Activated CD8-positive, alpha-beta memory T cell treated with anti-CD3 and anti-CD28 coated beads, Interleukin-2, amount 10 ng/mL, durations not matched to agents 7 days and 5 days (primary cell): ENCODE measurements at places on chromosomes 12 and 14.

DNA sequence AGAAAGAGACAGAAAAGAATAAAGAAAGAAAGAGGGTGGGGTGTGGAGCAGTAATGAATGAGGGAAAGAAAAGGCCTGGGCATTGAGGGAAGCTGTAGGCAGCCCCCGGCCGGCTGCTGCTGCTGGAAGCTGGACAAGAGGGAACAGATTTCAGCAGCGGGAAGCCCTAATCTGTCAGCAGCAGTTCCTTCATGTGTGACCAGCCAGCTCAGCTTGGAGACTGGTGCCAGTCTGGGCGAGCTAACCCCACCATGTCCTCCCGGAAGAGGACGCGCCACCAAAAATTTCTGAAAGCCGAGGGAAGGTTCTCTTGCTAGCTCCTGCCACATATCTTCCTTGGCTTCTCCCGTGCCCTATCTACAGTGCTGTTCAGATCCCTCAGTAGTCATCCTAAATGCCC, 236.8 kb downstream of the GRIN2B start:
- H3K4me1 ChIP-seq = no peaks in the 10 kb centered on the region
- H3K27ac ChIP-seq = no peak overlapping the region
- no peak for DNase-seq

DNA sequence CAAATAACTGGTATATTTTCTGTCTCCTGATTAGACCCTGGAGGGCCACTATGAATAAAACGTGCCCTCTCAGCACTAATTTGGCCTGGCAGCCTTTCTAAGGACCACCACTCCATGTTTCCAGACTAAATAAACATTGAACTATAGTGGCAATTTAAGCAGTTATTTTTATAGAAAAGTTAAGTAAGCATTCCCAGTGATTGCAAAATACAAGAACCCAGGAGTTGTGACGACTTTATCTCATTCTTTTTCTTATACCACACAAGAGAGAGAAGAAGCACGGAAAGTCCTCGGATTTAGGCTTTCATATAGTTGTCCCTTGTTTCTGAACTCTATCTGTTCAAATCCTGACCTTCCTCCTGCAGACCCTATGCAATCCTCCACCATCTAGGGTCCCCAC, 23.1 kb upstream of the STRAP start:
- peaks cover 5% of the 10 kb centered on the region for H3K4me1 ChIP-seq
- H3K36me3 ChIP-seq = no peaks in the 10 kb centered on the region
- H3K27me3 ChIP-seq = peaks cover 48% of the 10 kb centered on the region
- no peak for DNase-seq
- H3K27ac ChIP-seq = no peak overlapping the region
- no peak overlapping the region for H3K4me3 ChIP-seq

- no peaks in the 10 kb centered on the region for H3K4me1 ChIP-seq
- no peak overlapping the region for H3K27ac ChIP-seq
- no peak for DNase-seq
- no peaks in the 10 kb centered on the region for H3K36me3 ChIP-seq
- no peak overlapping the region for H3K4me3 ChIP-seq
These were observed 44.6 kb downstream of the HMGA2 start for GRCh38 chr12:65868878-65869277.

- H3K4me1 ChIP-seq = peaks cover 64% of the 10 kb centered on the region
- no peak overlapping the region for H3K27ac ChIP-seq
- no peak for DNase-seq
- no peak overlapping the region for H3K4me3 ChIP-seq
- no peaks in the 10 kb centered on the region for H3K27me3 ChIP-seq
These were observed 192.8 kb upstream of the AMIGO2 start for GRCh38 chr12:47272412-47273190.

GRCh38 chr12:6925239-6925539, 2.6 kb upstream of the ATN1 start:
- H3K27ac ChIP-seq = no peak overlapping the region
- H3K4me3 ChIP-seq = no peak overlapping the region
- peaks cover 54% of the 10 kb centered on the region for H3K4me1 ChIP-seq
- no peaks in the 10 kb centered on the region for H3K27me3 ChIP-seq

DNA sequence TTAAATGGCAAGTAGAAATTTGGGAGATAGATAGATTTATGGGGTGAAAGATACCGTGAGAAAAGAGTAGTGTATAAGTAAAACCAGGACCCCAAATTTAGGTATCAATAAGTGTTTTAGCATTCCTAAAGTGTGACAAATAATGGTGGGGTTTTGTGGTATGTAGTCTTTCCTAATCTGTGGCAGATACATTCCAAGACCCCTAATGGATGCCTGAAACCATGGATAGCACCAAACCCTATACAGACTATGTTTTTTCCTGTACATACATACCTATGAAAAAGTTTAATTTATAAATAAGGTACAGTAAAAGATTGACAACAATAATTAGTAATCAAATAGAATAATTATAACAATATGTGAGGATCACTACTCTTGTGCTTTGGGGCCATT, 14.4 kb upstream of the TCP11L2 start:
- no peak for DNase-seq
- H3K27ac ChIP-seq = no peak overlapping the region
- H3K4me3 ChIP-seq = no peak overlapping the region
- H3K36me3 ChIP-seq = no peaks in the 10 kb centered on the region
- H3K4me1 ChIP-seq = peaks cover 6% of the 10 kb centered on the region

DNA sequence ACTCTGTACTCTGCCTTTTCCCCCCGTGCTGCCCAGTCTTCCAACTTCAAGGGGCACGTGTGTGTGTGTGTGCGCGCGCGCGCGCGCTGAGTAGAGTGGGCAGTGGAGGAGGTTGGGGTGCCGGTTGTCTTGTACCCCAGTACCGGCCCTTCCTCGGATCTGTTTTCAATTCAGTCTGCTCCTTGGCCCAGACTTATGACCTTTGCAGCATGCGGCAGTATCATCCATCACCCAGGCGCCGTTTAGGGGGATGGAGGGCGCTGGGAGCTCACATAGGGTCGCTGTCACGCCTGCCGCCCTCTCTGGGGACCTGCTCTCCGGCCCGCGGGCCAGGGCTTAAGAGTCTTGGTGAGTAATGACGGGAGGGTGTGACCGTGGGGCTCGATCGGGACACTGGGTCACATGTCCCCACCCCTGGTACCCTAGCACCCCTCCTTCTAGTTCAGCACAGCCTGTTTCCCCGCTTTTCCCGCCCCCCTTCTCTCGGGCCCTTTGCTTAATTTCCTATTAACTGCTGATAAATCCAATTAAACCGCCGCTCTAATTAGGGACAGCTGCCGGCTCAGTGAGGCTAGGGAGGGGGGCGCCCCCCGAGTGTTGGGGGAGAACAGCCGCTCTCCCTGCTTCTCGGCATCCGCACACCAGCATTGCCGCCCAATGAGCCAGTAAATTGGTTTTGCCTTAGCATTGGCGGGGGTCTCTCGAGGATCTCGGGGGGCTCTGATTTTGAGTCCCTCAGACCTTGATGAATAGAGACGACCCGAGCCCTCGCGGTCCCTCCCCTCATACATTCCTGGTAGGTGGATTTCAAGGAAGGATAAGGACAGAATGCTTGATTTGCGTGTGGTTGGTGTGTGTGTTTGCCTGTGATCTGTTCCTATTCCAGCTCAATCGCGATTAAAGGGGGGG, 9.3 kb downstream of the STAC3 start:
- no peak overlapping the region for H3K4me3 ChIP-seq
- no peak for DNase-seq
- no peak overlapping the region for H3K27ac ChIP-seq
- peaks cover 47% of the 10 kb centered on the region for H3K27me3 ChIP-seq
- no peaks in the 10 kb centered on the region for H3K36me3 ChIP-seq

DNA sequence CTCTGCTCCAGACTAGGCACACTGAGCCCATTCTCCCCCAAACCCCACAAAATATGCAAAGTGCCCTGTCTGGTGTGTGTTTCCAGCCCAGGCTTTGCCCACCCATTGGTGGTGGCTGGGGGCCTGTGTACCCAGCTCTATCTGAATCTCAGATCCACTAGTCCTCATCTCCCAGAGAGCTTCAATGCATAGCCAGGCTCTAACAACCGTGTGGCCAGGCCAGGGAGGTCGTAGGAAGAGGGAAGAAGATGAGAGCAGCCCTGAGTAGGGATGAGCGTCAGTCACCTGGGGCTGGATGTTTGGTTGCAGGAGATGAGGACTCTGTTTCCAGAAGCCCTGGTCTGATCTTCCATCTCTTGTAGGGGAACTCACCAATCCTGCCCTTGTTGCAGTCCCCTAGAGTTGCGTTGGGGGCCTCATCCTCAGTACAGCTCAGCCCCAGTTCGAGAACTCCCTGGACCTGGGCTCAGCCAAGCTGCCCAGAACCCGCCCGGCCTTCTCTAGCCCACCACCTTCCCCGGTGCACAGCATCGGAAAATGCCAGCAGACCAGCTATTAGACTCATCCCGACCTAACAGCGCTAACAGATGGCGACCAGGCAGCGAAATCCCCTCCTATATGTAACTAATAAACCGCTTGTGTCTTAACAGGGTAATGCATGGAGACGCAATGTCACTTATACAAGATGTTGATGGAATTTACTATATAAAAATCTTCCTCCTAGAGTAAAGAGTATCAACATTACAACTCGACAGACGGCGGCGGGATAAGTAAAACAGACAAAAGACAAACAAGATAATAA, 3.2 kb upstream of the LHX5 start:
- peaks cover 89% of the 10 kb centered on the region for H3K27me3 ChIP-seq
- H3K27ac ChIP-seq = no peak overlapping the region
- DNase-seq = no peak
- peaks cover 19% of the 10 kb centered on the region for H3K4me1 ChIP-seq
- H3K4me3 ChIP-seq = no peak overlapping the region
- H3K36me3 ChIP-seq = peaks cover 3% of the 10 kb centered on the region

DNA sequence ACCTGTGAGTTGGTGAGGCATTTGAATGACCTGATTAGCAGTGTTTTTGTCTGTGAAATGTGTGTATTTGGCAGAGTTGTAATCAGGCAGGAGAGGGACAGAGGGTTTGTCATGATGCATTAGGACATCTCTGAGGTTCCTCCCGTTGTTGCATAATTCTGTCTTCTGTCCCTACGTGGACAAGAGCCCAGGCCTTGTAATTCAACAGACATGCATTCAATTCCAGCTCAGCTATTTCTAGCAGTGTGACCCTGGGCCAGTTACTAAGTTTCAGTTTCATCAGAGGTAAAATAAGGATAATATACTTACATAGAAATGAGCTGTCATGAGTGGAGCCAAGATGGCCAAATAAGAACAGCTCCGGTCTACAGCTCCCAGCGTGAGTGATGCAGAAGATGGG, 208.6 kb downstream of the SLC38A4 start:
- no peaks in the 10 kb centered on the region for H3K27me3 ChIP-seq
- no peak overlapping the region for H3K27ac ChIP-seq
- no peak overlapping the region for H3K4me3 ChIP-seq
- H3K36me3 ChIP-seq = peaks cover 36% of the 10 kb centered on the region
- DNase-seq = no peak

DNA sequence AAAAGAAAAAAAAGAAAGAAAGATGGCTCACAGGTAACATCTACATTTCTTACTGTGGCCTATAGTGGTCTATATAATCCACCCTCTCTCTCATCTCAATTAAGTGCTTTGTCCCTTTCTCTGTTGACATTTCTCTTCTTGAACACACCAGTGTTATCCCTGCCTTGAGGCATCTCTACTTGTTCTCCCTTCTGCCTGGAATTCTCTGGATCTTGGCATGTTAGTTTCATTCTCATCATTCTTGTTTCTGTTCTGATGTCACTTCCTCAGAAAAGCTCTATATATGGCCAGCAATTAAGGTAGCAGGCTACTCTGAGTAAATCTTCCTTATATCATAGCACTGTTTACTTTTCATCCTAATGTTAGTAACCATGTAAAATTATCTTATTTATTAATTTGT, 155.7 kb upstream of the PDZRN4 start:
- no peak overlapping the region for H3K4me3 ChIP-seq
- DNase-seq = no peak
- no peaks in the 10 kb centered on the region for H3K36me3 ChIP-seq
- no peak overlapping the region for H3K27ac ChIP-seq
- no peaks in the 10 kb centered on the region for H3K27me3 ChIP-seq

DNA sequence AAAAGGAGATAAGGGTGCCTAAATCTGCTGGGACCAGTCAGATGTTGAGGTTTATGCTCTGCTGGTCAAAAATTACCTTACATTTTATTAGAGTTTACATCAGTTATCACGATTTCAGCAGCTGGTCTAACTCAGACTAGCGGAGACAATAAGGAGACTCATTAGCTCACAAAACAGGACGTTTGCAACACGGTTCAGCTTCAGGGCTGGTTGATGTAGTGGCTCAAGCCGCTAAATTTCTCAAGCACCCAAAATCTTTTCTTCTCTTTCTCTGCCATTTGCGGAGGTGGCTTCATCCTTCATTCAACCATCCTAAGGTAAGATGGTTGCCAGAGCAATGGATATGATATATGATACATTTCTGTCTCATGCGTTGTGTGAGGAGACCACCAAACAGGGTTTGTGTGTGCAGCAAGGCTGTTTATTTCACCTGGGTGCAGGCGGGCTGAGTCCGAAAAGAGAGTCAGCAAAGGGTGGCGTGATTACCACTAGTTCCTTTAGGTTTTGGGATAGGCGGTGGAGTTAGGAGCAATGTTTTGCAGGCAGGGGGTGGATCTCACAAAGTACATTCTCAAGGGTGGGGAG, 30.3 kb upstream of the CLIP1 start:
- peaks cover 38% of the 10 kb centered on the region for H3K4me1 ChIP-seq
- peak; percentile 45 for DNase-seq
- no peaks in the 10 kb centered on the region for H3K27me3 ChIP-seq
- H3K4me3 ChIP-seq = peak overlapping the region; percentile 62
- peak overlapping the region; percentile 100 for H3K27ac ChIP-seq

DNA sequence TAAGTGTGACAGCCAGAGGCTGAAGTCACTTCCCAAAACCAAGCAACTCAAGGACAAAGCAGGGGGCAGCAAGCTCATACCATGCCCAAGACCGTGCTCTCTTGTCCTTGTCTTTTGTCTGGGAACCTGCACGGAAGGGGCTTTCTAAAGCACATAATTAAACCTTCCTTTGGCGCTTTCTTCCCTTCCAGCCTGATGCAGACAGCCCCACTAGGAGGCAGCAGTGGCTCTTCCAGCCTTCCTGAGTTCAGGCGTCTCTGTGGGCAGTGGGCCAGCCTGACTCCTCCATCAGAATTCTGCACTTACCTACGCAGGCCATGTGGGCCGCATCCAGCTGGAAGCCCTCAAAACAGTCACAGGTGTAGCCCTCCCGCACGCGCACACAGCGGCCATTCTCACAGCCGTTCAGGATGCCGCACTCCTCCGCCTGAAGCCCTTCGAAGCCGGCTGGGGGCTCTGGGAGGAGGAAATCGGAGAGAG, 7.6 kb downstream of the ISCA2 start:
- no peak overlapping the region for H3K27ac ChIP-seq
- H3K27me3 ChIP-seq = no peaks in the 10 kb centered on the region
- H3K4me1 ChIP-seq = no peaks in the 10 kb centered on the region
- peaks cover 2% of the 10 kb centered on the region for H3K36me3 ChIP-seq

DNA sequence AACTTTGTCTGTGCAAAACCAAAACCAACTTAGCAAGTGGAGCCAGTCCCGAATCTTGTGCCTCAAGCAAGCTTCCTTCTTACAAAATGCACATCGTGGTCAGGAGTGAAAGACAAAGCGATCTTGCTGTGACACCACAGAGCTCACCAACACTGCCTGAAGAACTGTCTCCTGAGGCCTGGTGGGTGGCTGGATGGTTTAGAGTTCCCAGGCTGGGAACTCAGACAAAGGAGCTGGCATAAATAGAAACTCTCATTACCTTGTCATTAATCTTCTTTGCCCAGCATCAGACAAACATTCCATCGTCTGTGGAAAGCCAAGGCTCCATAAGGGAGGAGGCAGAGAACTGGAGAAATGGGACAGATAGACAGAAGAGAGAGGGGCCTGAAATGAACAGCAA, 144.8 kb downstream of the KCNA5 start:
- no peaks in the 10 kb centered on the region for H3K36me3 ChIP-seq
- no peak overlapping the region for H3K27ac ChIP-seq
- peaks cover 2% of the 10 kb centered on the region for H3K27me3 ChIP-seq
- H3K4me1 ChIP-seq = no peaks in the 10 kb centered on the region
- H3K4me3 ChIP-seq = no peak overlapping the region
